ENCODE measurements at places on chromosomes 4 and X.

- no peak for DNase-seq
These were observed 19.9 kb downstream of the MAN2B2 start for GRCh38 chr4:6594826-6595355.

DNA sequence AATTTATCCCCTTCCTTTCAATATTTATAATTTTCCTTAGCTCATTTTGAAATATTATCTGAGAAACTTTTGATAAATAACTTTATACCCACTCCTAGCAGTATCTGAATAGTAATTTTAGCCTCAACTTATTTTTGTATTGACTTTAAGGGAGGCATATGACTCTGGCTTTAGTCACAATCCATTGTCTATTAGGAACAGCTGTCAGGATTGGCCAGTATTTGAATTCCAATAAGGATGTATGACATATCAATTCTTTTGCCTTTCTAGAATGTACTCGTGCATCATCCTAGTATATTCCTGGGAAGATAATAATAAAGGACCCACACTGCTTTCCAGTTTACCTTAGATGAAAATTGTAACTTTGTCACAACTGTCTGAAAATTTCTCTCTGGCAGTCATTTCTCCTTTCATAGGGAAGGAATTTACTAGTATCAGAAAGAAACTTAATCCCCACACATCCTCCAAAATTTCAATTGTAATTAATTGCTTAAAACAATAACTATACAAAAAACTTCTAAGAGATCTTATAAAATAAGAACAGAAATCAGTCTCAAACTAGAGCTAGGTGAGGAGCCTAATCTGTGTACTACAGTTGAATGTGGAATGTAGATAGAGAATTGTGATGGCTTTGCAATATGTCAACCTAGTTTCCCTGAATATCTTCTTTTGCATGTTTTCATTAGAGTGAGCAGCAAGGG lies 121.0 kb upstream of the EPHA5 start:
- DNase-seq, result no peak

- DNase-seq, result no peak
These were observed 94.0 kb upstream of the RBPJ start for GRCh38 chr4:26226629-26227376.

- no peak for DNase-seq
These were observed 16.3 kb downstream of the PROM1 start for GRCh38 chr4:16067515-16067914.

DNA sequence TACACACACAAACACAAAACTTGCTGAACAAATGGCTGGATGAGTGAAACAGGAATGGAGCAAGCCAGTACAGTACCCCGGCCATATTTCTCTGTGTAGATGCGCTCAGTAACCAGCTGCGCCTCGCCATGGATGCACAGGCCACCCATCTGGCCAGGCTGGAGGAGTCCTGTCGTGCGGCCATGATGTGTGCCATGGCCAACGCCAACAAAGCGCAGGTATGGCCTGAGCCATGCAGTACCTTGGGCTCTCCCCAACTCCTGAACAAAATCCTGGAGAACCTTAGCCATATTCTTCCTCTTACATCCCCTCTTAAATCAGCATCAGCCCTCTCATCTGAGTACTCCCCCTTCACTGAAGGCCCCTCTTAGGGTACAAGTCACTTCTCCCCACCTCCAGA lies 4.4 kb downstream of the HSD17B10 start:
- no peak for DNase-seq

- DNase-seq, result no peak
These were observed 129.9 kb downstream of the CCNG2 start for GRCh38 chr4:77286906-77287305.

DNA sequence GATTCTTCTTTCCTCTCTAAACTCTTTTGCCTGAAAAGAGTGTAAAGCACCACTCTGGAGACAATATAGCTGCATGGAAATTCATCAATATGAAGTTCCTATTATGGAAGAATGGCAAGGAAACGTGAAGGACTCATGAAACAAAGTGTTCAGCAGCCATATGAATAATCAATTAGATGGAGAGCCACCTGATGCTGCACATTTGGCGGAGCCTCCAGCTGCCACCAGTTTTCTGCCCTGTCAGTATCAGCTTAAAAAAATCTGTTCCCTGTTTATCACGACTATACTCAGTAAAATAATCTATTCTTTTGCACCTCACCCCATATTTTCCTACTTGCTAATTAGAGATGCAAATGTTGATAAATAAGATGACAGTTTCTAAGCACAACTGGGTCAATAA lies 276.0 kb downstream of the UNC5C start:
- DNase-seq, result no peak

GRCh38 chrX:131558562-131558961 lies 14.7 kb downstream of the OR13H1 start:
- DNase-seq, result no peak

- no peak for DNase-seq
These were observed 99.9 kb downstream of the DCLK2 start for GRCh38 chr4:150178161-150178560.

DNA sequence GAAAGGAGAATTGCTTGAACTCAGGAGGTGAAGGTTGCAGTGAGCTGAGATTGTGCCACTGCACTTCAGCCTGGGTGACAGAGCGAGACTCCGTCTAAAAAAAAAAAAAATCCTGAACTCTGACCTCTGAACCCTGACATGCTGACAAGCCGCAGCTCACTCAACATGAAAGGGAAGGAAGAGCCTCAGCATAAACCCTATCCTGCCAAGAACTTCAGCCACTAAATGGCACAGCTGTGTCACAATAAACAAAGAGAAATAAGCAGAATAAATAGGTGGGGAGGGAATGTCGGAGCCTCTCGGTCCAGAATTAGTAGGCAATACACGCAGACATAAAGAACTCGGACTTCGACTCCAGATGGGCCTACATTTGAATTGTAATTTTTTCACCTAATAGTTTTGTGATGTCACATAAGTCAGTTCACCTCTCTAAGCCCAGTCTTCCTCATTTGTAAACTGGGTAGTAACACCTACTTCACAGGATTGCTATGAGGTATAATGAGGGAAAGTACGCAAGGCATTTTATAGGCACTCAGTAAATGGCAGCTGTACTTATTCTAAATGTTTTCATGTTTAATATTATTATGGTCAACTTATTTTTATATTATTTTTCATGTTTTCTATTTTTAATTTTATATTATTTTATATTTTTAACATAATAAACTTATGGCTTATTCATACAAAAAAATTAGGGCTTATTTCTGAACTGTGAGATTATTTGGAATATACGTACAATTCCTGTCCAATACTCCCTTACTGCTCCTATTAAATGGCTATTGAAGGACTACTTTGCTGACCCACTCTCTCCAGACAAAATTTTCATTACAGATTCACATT lies 243.4 kb downstream of the SCFD2 start:
- no peak for DNase-seq

DNA sequence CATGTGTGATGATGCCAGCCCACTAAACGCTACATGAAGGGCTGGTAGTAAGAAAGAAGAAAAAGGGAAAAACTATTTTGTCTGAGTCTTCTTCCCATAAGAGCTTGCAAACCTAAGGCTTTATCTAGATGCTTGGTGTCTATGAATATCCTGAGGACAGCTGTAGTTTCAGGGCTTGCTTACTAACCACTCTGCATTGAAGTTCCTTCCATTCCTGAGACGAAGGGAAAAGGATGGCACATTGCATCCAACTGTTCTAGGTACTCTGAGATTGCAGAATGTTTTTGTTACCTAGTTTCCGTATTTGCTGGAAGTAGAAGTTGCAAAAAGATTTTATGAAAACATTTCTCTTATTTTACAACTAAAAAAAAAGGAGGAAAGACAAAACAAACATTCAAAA lies 544.6 kb downstream of the IL15 start:
- no peak for DNase-seq

- no peak for DNase-seq
These were observed 23.5 kb downstream of the PDGFC start for GRCh38 chr4:156948133-156948532.

- no peak for DNase-seq
These were observed 16.1 kb downstream of the COQ2 start for GRCh38 chr4:83268491-83268890.

Measured in activated CD4-positive, alpha-beta T cell treated with anti-CD3 and anti-CD28 coated beads, Interleukin-2, amount 10 ng/mL, durations not matched to agents 7 days and 5 days (primary cell).